ENCODE measurements at places on chromosomes 3 and 15.
A peak's percentile ranks its signal among the peaks of the same experiment; 100 is the strongest.

- DNase-seq: no peak
These were observed 17.8 kb downstream of the CGGBP1 start for GRCh38 chr3:88041005-88041404.

DNA sequence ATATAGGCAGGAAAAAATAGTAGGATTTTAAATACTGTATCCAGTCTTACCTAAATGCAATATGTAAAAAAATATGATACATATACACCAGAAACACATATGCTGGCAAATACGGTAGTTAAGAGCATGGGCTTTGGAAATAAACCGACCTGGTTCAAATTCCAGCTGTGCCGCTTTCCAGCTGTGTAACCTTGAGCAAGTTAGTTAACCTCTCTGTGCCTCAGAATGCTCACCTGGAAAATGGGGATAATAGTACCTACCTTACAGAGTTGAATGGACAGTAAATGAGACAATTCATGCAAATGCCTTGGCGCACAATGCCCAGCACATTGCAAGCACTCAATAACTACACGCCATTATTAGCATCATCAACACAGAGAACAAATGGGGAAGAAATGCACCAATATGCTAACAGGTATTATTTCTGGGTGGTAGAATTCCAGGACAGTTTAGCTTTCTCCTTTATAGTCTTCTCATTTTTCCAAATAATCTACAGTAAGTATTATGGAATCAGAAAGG lies 50.6 kb downstream of the SUMF1 start:
- DNase-seq: no peak

DNA sequence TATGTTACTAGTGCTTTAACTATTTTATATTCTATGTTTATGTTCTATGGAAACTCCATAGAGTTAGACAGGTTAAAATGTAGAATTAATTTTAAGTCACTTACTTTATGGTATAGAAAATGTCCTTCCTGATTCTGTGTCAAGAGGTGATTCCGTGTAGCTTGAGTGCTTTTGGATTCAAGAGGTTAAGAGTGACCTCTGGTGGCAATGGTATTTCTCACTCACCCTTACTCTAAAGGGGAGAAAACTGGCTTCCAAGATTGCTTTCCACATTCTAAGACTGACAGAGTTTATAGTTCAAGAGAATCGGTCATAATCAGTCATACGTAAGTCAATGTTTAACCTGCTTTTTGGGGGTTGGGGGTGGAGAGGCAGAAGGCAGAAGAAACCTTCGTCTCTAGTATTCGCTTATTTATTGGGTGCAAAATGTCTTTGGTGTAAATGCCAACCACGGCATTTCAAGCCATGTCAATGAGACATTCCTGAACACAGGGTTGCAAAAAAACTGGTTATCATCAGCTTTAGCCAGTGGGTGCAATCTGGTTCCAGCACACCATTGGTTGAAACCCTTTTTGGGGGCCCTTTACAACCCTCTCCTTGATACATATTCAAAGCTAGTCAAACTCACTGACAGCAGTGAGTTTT lies 92.0 kb upstream of the VGLL3 start:
- peak; percentile 75 for DNase-seq

- no peak for DNase-seq
These were observed 390.1 kb downstream of the IL20RB start for GRCh38 chr3:137347817-137348368.

- DNase-seq: peak; percentile 73
These were observed 33.2 kb downstream of the SMAD6 start for GRCh38 chr15:66734961-66735908.

DNA sequence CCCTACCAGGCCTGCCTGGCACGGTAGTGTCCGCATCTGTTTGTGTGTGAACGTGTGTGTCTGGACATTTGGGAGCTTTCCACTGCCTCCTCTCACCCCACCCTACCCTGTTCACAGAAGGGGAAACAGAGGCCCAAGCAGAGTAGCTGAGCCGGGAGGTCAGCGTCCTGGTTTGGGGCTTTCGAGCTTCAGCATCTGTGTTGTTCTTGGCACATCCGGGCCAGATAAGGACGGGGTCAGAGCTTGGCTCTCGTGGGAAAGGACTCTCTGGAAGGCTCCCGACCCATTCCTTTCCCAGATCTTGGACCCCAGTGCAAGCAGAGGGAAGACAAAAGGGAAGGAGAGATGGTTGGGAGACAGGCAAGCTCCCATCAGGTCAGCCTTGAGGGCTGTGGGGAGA lies 6.3 kb upstream of the PTH1R start:
- DNase-seq: peak; percentile 47

DNA sequence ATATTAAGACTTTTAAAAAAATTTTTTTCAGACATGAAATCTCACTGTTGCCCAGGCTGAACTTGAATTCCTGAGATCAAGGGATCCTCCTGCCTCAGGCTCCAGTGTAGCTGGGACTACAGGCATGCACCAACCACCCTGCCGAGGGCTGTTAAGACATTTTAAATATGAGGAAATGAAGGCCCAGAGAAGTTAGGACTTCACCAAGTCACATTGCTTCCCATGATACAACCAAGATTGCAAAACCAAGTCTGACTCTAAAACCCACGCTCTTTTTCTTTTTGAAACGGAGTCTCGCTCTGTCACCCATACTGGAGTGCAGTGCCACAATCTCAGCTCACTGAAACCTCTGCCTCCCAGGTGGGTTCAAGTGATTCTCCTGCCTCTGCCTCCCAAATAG lies 28.0 kb downstream of the PTPN9 start:
- peak; percentile 62 for DNase-seq

- DNase-seq: no peak
These were observed 617.1 kb downstream of the NR2F2 start for GRCh38 chr15:96947296-96948229.
